ENCODE measurements at places on chromosomes 3 and 15. TPM values are rescaled to one million over a fixed set of nuclear protein-coding genes. Genes with fewer than 3 reads are reported as not detected.

TNFAIP8L3 gene
- total RNA-seq = 10.9 TPM

GRK7 gene
- total RNA-seq = 0.12 TPM

OSTN gene
- not detected for total RNA-seq

ISL2 gene
- not detected for total RNA-seq

CADPS gene
- 1.1 TPM for total RNA-seq

ECE2 gene
- total RNA-seq = not detected

TTLL13 gene
- not detected for total RNA-seq

LYZL4 gene
- not detected for total RNA-seq

GRCh38 chr3:49349348-49350114, 8.6 kb downstream of the GPX1 start:
- peak overlapping the region; percentile 83 for H3K27ac ChIP-seq
- H3K4me3 ChIP-seq = no peak overlapping the region
- H3K36me3 ChIP-seq = no peaks in the 10 kb centered on the region
- no peaks in the 10 kb centered on the region for H3K27me3 ChIP-seq

GRCh38 chr3:13793451-13793850, 86.4 kb downstream of the WNT7A start:
- H3K4me1 ChIP-seq = no peaks in the 10 kb centered on the region
- H3K27ac ChIP-seq = no peak overlapping the region
- no peaks in the 10 kb centered on the region for H3K27me3 ChIP-seq
- H3K4me3 ChIP-seq = no peak overlapping the region

DNA sequence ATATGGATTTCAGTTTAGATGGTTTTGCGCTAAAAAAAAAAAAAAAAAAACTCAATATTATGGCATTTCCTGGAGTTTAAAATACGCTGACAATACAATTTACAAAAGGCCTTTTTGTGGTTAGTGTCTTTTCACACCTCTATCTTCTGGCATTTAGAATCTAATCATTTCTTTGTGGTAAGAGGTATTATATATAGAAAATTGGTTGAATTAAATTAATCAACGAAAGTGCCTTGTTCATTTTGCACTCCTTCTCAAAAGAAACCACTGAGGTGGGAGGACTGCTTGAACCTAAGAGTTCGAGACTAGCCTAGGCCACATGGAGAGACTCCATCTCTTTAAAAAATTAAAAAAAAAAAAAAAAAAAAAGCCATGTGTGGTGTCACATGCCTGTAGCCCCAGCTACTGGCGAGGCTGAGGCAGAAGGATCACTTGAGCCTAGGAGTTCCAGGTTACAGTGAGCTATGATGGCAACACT, 90.0 kb upstream of the ICE2 start:
- DNase-seq = no peak
- H3K4me3 ChIP-seq = no peak overlapping the region
- no peak overlapping the region for H3K27ac ChIP-seq
- no peaks in the 10 kb centered on the region for H3K27me3 ChIP-seq

DNA sequence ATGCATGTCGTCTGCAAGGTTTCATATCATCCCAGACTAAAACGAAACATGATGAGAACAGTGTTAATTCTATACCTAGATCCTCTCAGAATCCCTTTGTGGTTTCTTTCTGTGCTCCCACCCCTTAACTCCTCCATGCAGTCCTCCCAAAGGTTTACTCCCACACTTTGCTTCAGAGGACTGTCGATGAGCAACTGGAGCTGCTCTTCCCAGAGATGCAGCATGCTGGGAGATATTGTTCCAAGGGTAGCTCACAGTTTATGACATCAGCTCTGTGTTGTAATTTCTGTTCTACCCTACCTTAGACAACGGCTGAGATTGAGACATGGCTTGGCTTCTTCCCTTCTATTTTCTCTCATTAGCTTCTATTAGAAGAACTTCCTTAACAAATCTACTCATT, 313.0 kb upstream of the COL8A1 start:
- H3K4me1 ChIP-seq = no peaks in the 10 kb centered on the region
- H3K4me3 ChIP-seq = no peak overlapping the region
- no peak for DNase-seq
- H3K27me3 ChIP-seq = no peaks in the 10 kb centered on the region
- no peak overlapping the region for H3K27ac ChIP-seq

GRCh38 chr15:40382580-40383456, at the start of gene KNSTRN:
KNSTRN (plus strand) TSS chr15:40382721; CDS start chr15:40382836, 115 bp downstream.
- peaks cover 28% of the 10 kb centered on the region for H3K4me1 ChIP-seq
- peak; percentile 94 for DNase-seq
- peak within 1 kb of the TSS; percentile 94 for H3K4me3 ChIP-seq
- no peaks in the 10 kb centered on the region for H3K27me3 ChIP-seq
- peaks cover 20% of the 10 kb centered on the region for H3K36me3 ChIP-seq
- H3K27ac ChIP-seq = peak within 1 kb of the TSS; percentile 76

DNA sequence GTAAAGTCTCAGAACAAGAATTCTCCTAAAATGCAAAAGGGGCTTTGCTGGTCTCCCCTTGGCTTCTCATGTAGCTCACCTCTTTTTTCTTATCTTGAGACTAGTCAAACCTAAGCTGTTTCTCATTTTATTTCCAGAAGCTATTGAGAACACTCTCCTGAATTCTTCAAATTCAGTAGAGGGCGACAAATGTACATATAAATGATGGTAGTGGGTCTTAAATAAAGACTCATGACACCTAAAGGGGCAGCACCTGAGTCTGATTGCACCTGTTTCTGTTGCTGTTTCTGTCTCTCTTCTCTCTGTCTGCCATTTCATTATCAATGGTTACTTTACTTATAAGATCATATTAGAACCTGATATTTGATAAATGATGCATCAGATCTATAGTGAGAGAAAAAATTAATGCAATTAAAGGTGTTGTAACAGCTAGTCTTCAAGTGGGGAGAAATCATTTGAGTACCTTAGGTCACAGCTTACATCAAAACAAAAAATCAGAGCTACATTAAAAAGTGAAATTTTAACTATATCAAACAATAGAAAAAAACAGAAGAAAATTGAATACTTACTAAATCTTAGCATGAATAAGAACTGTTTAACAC, 7.0 kb downstream of the ADIPOQ start:
- H3K27me3 ChIP-seq = no peaks in the 10 kb centered on the region
- H3K27ac ChIP-seq = no peak overlapping the region
- H3K36me3 ChIP-seq = no peaks in the 10 kb centered on the region
- no peaks in the 10 kb centered on the region for H3K4me1 ChIP-seq
- no peak overlapping the region for H3K4me3 ChIP-seq
- no peak for DNase-seq

GRCh38 chr15:48890375-48890972, 12.5 kb downstream of the EID1 start:
- no peaks in the 10 kb centered on the region for H3K4me1 ChIP-seq
- no peak for DNase-seq
- no peak overlapping the region for H3K4me3 ChIP-seq
- no peaks in the 10 kb centered on the region for H3K27me3 ChIP-seq
- no peaks in the 10 kb centered on the region for H3K36me3 ChIP-seq
- H3K27ac ChIP-seq = no peak overlapping the region

DNA sequence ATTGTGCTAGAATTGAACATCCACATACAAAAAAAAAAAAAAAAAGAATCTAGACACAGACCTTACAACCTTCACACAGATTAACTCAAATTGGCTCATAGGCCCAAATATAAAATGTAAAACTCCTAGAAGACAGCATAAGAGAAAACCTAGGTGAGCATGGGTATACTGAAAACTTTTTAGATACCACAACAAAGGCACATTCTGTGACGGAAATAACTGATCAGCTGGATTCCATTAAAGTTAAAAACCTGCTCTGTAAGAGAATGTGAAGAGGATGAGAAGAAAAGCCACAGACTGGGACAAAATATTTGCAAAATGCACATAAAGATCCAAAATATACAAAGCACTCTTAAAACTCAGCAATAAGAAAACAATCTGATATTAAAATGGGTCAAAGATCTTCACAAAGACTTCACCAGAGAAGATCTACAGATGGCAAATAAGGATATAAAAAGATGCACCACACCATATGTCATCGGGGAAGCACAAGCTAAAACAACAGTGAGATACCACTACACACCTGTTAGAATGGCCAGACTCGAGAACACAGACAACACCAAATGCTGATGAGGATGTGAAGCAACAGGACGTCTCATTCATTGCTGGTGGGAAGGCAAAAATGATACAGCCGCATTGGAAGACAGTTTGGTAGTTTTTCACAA, 167.9 kb downstream of the PDE8A start:
- H3K4me1 ChIP-seq = no peaks in the 10 kb centered on the region
- DNase-seq = no peak
- no peak overlapping the region for H3K4me3 ChIP-seq
- no peaks in the 10 kb centered on the region for H3K36me3 ChIP-seq
- no peaks in the 10 kb centered on the region for H3K27me3 ChIP-seq

DNA sequence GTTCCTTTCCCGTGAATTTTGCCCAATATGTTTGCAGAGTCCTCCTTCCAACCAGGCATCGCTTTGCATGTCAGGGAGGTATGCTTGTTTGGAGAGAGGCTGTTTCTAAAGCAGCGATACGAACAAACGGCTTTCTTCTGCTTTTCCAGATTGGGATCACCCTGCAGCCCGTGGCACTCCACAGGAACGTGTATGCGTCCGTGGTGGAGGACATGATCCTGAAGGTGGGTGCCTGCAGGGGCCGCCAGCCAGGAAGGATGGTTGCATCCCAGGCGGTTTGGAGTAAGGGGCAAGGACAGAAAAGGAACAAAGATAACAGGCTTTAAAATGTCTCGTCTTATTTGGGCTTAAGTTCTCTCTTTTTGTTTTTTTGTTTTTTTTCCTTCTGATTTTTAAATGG, 17.5 kb downstream of the MAP6D1 start:
- no peak for DNase-seq
- peaks cover 91% of the 10 kb centered on the region for H3K36me3 ChIP-seq
- no peak overlapping the region for H3K27ac ChIP-seq
- no peaks in the 10 kb centered on the region for H3K4me1 ChIP-seq
- H3K4me3 ChIP-seq = no peak overlapping the region
